ENCODE measurements at places on chromosomes 1 and 21. TPM values are rescaled to one million over a fixed set of nuclear protein-coding genes. Genes with fewer than 3 reads are reported as not detected.

GRCh38 chr1:209650454-209650853 lies 1.8 kb downstream of the LAMB3 start:
- H3K27ac ChIP-seq = no peak overlapping the region
- no peak for DNase-seq
- peaks cover 50% of the 10 kb centered on the region for H3K4me1 ChIP-seq
- no peaks in the 10 kb centered on the region for H3K36me3 ChIP-seq
- no peaks in the 10 kb centered on the region for H3K27me3 ChIP-seq

DNA sequence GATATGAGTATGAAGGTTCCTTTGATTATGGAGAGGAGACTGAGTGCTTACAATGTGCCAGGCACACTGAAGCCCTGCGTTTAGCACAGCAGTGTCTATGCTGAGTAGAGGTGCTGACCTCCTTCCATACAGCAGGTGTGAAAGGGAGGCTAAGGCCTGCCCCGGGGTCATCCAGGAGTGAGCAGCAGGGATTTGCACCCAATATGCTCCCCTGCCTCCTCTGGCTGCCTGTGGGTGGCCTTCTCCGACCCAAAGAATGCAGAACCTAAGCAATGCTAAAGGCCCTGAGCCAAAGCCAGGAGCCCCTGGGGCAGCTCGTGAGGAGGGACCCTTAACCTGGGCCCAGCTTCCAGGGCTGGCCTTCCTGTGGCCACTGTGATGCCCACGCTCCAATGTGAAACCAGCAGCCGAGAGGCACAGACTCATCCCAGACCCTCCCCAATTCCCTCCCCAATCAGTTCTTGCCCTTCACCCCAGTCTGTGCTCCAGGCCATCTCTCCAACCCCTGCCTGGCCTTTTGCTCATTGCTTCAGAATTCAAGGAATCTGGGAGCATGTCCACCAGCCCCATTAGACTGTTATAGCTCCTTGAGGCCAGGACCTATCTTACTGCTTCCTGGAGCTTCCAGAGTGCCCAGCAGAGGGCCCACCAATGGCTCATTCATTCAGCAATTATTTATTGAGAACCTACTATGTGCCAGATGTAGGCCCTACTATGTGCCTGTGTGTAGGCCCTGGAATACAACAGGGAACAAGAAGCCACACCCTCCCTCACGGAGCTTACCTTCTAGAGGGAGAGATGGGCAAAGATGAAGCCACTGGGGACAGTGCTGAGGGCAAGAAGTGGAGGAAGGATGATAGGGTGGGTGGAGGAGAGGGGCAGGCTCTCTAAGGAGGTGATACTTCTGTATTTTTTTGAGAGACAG lies 53.3 kb downstream of the TAS1R2 start:
- H3K27me3 ChIP-seq = peaks cover 12% of the 10 kb centered on the region
- H3K36me3 ChIP-seq = no peaks in the 10 kb centered on the region
- H3K4me1 ChIP-seq = no peaks in the 10 kb centered on the region
- no peak overlapping the region for H3K27ac ChIP-seq
- H3K4me3 ChIP-seq = no peak overlapping the region

GRCh38 chr1:86829321-86829720 lies 84.6 kb downstream of the SELENOF start:
- peaks cover 2% of the 10 kb centered on the region for H3K27me3 ChIP-seq
- no peaks in the 10 kb centered on the region for H3K36me3 ChIP-seq
- no peak for DNase-seq
- H3K4me1 ChIP-seq = peaks cover 4% of the 10 kb centered on the region
- no peak overlapping the region for H3K4me3 ChIP-seq
- H3K27ac ChIP-seq = no peak overlapping the region

DNA sequence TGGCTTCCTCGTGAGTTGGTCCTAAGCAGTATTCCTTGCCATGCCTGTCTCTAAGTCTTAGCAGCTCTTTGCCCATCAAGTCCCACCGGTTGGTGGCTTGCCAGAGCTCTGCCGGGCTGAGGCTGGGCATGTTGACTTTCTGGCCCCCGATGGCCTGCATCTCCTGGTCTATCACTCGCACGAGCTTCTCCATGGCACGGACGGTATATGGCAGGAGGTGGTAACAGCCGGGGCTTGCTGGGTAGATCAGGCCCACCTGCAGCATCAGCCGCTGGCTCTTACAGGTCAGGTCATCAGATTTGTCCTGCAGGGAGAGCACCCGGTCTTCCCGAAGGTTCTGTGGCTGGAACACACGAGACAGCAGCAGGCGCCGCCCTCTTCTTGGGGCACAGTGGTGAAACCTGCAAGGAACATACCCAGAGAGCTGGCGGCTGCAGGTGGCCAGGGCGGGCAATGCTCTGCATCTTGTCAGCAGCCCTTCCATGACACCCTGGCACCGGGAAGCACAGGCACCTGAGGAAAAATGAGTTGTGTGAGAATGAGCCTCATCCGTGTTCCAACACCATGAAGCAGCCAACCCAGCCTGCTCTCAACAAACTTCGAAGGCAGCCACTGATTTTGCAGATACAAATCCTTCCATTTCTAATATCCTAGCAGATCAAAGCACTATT lies 5.5 kb downstream of the PARS2 start:
- DNase-seq = no peak
- H3K4me3 ChIP-seq = no peak overlapping the region
- H3K27me3 ChIP-seq = no peaks in the 10 kb centered on the region

DNA sequence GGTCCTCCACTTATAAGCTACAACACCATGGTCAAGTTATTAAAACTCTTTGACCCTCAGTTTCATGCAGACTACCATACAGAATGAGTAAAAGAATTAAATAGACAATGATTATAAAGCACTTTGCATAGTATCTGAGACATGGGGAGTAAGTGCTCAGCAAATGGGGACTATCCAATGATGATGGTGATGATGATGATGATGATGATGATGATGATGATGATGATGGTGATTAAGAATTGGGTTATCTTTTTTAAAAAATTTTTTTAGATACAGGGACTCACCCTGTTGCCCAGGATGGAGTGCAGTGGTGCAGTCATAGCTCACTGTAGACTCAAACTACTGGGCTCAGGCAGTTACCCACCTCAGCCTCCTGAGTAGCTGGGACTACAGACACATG lies 8.1 kb upstream of the EPS15 start:
- H3K27ac ChIP-seq = no peak overlapping the region
- H3K27me3 ChIP-seq = no peaks in the 10 kb centered on the region
- H3K4me1 ChIP-seq = no peaks in the 10 kb centered on the region
- no peaks in the 10 kb centered on the region for H3K36me3 ChIP-seq

GRCh38 chr1:47227341-47228232 lies 4.4 kb downstream of the TAL1 start:
- peaks cover 60% of the 10 kb centered on the region for H3K27me3 ChIP-seq
- DNase-seq = no peak
- H3K27ac ChIP-seq = peak overlapping the region; percentile 25
- no peaks in the 10 kb centered on the region for H3K36me3 ChIP-seq

- DNase-seq = peak; percentile 21
- peaks cover 67% of the 10 kb centered on the region for H3K27me3 ChIP-seq
- H3K4me3 ChIP-seq = peak within 1 kb of the TSS; percentile 81
- H3K4me1 ChIP-seq = peaks cover 11% of the 10 kb centered on the region
Observed at GRCh38 chr1:235649368-235650163, at the start of gene GNG4. GNG4 (minus strand) TSS chr1:235649784; CDS start chr1:235583838, 65,946 bp downstream.

DNA sequence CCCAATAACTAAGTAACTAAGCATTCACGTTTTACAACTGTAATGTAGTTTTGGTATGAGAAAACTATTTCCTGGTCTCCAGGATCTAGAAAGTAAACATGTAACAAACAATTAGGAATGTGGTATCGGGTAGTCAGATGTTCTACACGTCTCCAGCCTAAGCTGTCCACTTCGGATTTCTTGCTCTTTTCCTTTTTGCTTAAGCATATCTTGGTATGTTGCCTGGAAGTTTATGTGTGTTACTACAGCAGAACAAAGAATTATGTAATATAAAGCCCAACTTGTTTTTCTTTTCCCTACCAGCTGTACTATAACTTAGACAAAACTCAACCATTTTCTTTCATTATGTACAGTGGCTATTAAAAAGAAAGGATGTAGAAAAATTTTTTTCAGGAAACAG lies 20.4 kb upstream of the WARS2 start:
- no peaks in the 10 kb centered on the region for H3K27me3 ChIP-seq
- H3K27ac ChIP-seq = no peak overlapping the region
- peaks cover 1% of the 10 kb centered on the region for H3K4me1 ChIP-seq
- H3K4me3 ChIP-seq = no peak overlapping the region
- no peak for DNase-seq

DNA sequence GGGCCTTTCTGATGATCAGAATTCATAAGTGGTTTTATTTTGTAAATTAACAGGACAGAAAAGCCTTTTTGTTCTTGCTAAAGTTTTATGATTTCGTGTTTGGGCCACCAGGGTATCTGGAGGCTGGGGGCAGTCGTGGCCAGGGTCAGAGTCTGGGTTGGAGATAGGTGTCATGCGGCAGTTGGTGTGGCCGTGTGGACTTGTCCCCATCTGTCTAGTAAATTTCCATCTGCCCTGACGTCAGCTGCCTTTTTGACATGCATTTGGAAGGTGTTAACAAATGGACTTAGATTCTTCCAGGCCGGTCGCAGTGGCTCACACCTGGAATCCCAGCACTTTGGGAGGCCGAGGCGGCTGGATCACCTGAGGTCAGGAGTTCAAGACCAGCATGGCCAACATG lies 56.8 kb downstream of the SKI start:
- DNase-seq = no peak
- peaks cover 7% of the 10 kb centered on the region for H3K36me3 ChIP-seq
- no peak overlapping the region for H3K4me3 ChIP-seq
- no peak overlapping the region for H3K27ac ChIP-seq
- peaks cover 30% of the 10 kb centered on the region for H3K4me1 ChIP-seq

GRCh38 chr1:26005434-26006105 lies 7.7 kb upstream of the PAFAH2 start:
- no peaks in the 10 kb centered on the region for H3K36me3 ChIP-seq
- no peaks in the 10 kb centered on the region for H3K4me1 ChIP-seq
- H3K27ac ChIP-seq = no peak overlapping the region
- no peak for DNase-seq
- H3K27me3 ChIP-seq = no peaks in the 10 kb centered on the region
- H3K4me3 ChIP-seq = no peak overlapping the region

- DNase-seq = no peak
- H3K27ac ChIP-seq = no peak overlapping the region
- H3K36me3 ChIP-seq = peaks cover 10% of the 10 kb centered on the region
- no peaks in the 10 kb centered on the region for H3K27me3 ChIP-seq
- H3K4me3 ChIP-seq = no peak overlapping the region
Observed at GRCh38 chr1:203317429-203318228, 12.3 kb downstream of the BTG2 start.

- DNase-seq = no peak
Observed at GRCh38 chr1:161869291-161869690, 103.2 kb downstream of the ATF6 start.

DNA sequence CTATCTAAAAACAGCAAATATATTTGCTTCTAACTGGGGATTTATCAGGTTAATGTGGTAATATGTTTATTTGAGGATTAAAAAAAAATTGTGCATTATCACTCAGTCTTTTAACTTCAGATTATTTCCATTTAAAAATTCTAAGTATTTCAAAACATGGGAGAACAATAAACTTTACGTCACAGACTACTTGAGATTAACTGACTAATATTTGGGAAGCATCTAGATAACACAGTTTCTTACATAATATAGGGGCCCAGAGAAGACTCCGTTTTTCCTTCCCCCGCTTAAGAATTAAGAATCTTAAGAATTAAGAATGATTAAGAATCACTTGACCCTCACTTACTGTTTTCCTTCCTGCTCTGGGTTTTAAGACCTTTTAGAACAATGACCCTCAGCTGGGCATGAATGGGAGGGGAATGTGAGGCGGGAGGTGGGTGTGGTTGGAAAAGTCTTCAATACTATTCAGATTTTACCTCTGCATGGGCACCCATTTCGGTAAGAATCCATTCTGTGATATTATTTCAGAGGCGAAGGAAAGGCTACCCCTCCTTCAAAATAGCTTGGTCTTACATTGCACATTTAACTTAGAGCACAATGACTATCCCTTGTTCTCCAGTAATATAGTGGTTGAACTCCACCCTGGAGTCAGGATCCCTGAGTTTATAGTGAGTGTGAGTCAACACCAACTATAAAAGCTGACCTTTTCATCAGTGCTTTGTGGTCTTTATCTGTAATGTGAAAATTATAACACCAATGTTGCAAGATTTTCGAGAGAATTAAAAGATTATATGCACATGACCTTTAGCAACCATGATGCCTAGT lies 821.3 kb downstream of the USP25 start:
- no peaks in the 10 kb centered on the region for H3K4me1 ChIP-seq
- no peak overlapping the region for H3K4me3 ChIP-seq
- H3K36me3 ChIP-seq = no peaks in the 10 kb centered on the region
- DNase-seq = no peak
- H3K27ac ChIP-seq = no peak overlapping the region
- H3K27me3 ChIP-seq = no peaks in the 10 kb centered on the region

Gene GNAT2
- 0.22 TPM for total RNA-seq

Gene TRIM45
- total RNA-seq = 0.17 TPM

Gene IGSF5
- not detected for total RNA-seq

Gene SYDE2
- total RNA-seq = 4.4 TPM

Gene NBPF26
- 24.9 TPM for total RNA-seq

Gene CFAP126
- not detected for total RNA-seq

Gene PIGK
- total RNA-seq = 27.3 TPM

Gene MAP1LC3C
- not detected for total RNA-seq

All from activated naive CD4-positive, alpha-beta T cell treated with anti-CD3 and anti-CD28 coated beads for 36 hours (primary cell).